ENCODE measurements at places on chromosomes 7 and 10.

DNA sequence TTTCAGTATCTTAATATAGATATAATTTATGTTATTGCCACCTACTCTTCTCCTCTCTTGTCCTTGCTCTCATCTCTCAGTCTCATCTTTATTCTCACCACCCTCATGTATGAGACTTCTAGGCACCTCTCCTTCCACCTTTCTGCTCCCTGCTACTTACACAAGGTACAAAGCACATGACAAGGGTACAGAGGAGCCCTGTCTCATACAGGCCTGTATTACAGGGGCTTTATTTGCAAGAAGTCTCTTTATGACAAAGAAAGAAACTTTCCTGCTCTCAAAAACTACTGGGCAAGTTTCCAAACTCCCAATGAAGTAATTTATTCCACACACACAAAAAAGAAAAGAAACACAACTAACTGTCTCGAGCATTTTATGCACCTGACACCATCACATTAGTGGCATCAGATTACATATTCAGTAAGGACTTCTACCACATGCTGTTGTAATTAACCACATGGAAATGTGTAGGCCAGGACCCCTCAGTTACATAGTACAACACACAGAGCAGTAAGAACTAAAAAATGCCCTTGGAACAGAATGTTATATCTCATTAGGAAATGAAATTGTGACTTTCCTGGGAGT is 253.1 kb downstream of the FZD1 start:
- DNase-seq: no peak

DNA sequence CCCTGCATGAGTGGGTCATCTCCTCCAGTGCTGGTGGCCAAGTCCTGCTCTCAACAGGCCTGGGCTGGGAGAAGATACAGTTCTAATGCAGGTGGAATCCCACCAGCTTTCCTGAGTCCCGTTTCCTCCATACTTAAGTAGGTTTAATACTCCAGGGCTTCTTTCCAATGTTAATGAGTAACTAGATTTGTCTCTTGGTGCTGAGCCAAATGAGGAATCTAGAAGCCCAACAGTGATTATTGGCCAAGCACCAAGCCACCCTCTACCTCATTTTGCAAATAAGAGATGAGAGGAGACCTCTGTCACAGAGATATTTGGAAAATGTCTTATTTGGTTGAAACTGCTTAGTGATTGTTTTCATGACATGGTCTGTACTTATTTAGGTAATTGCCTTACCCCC is 37.1 kb downstream of the STARD3NL start:
- DNase-seq: no peak

DNA sequence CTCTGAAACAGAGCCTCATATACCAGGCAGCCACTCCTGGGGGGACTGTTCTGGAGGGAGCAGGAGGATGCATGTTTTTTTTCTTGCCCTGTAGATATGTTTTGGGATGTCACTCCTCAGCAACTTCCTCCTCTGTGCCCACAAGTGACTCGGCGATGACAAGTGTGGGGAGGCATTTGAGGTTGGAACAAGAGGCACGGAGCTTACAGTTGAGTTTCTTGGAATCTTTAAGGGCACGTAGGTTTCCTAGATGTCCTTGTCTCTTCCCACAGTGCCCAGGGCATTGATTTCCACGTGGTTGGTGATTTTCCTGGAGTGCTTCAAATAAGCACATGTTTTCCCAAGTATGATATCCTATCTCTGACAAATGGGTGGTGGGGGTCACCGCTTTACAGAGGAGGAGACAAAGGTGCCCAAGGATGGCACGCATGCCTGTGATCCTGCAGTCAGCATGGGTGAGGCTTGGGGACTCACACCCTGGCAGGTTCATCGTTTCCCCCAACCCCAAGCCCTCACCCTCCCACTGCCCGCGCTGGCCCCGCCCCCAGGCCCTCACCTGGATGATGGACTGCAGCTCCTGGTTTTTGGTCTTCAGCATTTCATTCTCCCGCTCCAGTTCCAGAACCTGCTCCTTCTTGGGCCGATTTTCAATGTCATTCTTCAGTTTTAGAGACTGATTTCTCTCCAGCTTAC is 95.2 kb upstream of the GNA12 start:
- DNase-seq: no peak

DNA sequence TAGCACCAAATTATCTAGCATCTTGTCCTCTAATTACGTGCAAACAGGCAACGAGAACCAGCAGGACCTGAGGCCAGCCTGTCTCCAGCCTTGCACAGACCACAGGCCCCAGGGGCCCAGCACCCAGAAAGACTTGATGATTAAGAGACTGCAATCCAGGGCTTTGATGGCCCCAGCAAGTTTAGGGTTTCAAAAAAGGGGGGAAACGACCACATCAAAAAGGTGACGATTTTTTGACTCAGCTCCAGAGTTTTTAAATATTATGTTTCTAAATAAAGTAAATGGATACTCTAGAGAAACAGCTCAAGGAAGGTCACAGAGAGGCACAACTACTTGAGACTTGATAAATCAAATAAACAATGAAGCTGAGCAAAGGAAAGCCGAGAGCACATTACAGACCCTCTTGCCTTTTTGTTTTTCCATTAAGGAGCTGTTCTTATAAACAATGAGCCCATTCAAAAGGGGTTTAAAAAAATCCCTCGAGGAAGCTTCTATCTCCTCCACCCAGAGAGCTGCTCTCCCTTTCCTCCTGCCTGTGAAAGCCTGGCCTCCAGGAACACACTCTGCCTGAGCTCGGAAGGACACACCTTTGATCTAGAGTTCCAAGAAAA is 44.1 kb downstream of the GLI3 start:
- DNase-seq: no peak

DNA sequence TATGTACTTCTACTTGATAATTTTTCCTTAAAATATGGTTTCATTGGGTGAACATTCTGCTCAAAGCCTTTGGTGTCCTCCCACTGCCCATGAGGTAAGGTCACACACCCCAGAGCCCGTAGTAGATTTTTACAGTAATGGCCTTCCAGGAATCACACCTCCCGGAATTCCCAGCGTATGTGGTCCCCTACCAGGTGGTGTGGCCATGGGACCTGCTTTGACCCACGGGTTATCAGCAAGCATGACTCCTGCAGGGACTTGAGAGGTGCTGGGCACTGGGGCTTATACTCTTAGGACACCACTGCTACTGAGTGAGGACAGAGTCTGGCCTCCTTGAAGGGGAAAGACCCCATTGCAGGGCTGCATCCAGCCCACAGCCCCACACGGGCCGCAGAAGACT is 42.2 kb downstream of the BAIAP2L1 start:
- DNase-seq: no peak

DNA sequence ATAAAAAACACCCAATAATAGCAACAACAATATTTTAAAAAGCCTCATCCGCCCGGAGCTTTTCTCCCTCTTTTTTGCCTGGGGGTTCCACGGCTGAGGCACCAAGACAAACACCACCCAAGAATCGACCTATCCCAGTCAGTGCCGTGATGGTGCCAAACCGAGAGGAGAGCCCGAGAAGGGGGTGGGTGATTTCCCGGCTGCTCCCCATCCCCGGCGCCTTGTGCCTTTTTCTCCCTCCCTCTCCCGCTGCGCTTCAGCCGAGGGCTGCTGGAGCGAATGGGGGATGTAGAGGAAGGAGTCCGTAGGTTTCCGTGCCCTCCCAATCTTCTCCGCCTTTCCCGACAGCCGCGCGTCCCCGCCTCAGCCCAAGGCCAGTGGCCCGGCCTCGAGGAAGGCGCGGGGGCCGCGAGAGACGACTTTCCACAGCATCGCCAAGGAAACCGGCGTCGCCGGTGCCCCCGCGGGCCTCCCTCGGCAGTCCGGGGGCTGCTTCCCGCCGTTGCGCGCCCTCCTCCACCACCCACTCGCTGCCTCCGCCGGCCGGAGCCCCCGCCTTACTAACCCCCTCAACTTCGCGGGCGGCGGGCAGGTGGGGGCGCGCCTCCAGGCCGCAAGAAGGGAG is 1.3 kb downstream of the EGR2 start:
- DNase-seq: no peak

GRCh38 chr7:157909370-157909769 is 572.6 kb downstream of the DNAJB6 start:
- no peak for DNase-seq

GRCh38 chr10:55449981-55450380 is 649.0 kb upstream of the PCDH15 start:
- no peak for DNase-seq

- no peak for DNase-seq
Observed at GRCh38 chr7:152857272-152857671, 97.7 kb downstream of the ACTR3B start.

DNA sequence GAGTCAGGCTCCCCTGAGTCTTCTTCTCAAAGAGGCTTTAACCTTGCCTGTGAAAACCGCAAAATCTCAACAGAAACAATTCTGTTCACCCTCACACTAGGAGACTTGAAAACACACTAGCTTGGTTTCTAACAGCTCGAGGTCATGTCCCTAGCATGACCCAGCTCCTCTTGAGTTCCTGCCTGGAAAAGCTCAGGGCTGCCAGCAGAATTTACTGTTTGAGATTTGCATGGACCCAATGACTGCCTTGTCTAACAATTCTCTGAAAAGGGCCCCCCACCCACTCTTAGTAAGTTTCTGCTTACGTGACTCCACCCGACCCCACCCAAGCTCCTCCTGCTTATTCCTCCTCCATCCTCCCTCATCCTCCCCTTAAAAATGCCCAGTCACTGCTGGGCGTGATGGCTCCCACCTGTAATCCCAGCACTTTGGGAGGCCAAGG is 85.1 kb upstream of the KMT2C start:
- DNase-seq: no peak

DNA sequence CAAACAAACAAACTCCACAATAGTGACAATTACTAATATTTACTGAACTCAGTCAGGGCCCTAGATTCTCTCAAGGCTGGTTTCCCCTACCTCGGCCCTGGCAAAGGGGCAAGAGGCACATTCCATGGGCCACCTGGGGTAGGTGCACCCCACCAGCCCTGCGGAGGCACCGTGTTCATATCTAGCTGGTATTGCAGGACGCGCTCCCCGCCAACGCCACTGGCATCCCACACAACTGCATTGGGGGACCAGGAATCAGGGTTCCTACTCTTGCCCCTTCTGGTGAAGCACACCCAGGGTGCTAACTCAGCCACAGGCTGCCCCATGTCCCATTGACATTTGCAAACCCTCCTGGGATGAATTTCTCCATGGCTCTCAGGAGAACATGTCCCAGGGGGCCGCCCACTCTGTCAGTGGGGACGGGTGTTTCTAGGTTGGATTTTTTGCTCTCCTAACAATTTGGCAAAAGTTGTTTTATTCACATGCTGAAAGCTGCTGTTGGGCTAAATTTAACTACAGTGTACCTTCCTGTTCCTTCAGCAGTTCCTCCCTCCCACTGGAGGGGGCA is 76.7 kb downstream of the ZRANB1 start:
- no peak for DNase-seq

DNA sequence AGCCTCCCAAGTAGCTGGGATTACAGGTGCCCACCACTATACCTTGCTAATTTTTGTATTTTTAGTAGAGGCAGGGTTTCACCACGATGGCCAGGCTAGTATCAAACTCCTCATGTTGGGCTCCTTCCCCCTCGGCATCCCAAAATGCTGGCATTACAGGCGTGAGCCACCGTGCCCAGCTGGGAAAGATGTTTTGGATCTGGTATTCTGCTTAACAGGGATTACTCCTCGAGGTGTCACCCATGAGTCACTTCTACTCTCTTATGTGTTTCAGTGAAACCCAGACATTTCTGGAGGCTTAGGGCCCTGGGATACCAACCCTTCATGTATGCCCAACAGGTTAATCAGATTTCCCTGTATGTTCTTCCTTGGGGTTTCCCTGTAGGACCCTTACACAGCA is 11.8 kb upstream of the OPN4 start:
- no peak for DNase-seq

- no peak for DNase-seq
Observed at GRCh38 chr7:34982371-34983019, 54.8 kb downstream of the DPY19L1 start.

DNA sequence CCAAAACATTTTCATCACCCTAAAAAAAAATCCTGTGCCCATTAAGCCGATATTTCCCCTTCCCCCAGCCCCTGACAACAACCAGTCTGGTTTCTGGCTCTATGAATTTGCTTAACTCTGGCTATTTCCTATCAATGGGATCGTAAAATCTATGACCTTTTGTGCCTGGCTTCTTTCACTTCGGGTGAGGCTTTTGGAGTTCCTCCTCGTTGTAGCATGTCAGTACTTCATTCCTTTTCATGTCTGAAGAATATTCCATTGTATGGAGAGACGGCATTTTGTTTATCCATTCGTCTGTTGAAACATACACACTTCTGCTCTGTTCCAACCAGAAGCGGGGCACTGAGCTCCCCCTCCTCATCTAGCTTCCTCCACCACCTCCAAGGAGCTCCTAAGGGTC is 29.5 kb downstream of the TACC2 start:
- no peak for DNase-seq

DNA sequence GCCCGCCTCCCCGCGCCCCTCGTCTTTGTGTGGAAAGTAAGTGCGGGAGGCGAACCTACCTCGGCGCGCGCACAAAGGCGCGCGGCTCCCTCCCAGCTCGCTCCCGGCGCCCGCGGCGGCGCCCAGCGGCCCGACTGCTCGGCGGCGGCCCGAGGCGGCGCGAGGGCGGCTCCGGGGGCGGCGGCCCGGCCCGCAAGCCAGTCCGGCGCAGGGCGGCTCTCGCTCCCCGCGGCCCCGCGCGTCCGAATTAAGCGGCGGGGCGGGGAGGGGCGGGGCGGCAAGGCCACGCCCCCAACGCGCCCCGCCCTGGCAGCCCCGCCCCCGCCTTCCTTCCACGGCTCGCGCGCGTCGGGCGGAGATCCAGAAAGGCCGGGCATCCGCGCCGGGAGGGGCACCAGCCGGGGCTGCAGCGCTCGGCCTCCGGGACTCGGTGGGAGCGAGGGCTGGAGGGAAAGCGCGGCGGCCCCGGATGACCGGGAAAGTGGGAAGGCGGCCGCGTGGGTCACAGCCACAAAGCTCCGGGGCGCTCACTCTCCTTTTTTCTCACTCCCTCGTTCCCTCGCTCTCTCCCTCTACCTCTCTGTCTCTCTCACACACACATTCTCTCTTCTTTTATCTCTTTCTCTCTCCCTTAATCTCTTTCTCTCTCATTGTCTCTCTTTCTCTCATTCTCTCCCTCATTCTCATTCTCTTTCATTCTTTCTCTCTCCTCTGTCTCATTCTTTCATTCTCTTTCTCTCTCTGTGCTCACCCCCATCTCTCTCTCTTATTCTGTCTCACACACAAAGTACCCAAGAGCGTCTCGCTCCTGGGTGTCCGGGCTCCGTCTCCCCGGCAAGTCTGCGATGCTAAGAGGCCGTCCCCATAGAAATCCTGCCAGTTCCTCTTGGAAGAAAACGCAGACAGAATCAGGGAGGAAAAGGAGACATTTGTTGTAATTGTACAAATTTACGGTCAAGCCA is 170.2 kb downstream of the FAM107B start:
- DNase-seq: no peak

DNA sequence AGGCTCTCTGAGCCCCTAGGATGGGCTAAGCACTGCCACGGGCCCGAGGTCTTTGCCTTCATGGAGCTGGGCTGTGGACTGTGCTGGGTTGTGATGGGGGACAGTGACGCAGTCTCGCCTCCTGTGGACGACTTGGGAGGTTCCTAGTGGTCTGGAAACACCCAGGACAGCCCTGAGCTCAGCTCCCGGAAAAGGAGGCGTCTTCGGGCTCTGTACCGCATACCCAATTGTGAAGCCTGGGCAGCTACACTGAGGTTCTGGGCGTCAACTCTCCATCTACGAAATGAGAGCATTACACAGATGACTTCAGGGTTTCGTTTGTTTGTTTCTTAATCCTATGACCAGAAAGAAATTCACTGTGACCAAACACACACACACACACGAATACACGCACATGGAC is 79.6 kb upstream of the KAT6B start:
- DNase-seq: no peak

- peak; percentile 12 for DNase-seq
Observed at GRCh38 chr10:86366033-86366901, at the start of gene GRID1. GRID1 (minus strand) TSS chr10:86366795.

- DNase-seq: no peak
Observed at GRCh38 chr10:45253183-45253914, 62.1 kb downstream of the OR13A1 start.

- no peak for DNase-seq
Observed at GRCh38 chr7:105006367-105007136, 7.5 kb upstream of the KMT2E start.
